ENCODE measurements at places on chromosomes 12 and 14.

DNA sequence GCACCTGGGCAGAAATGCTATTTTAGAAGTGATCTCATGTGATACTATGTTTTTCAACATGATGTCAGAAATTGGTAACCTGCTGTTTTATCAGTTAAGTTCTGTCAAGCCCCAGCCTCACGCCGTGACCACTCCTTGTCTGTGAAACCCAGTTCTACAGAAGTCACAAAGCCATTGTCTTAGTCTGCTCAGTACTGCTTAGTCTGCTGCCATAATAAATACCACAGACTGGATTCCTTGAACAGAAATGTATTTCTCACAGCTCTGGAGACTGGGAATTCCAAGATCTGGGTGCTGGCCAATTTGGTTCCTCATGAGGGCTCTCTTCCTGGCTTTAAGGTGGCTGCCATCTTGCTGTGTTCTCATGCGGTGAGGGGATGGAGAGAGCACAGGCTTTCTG is 176.9 kb downstream of the PRKCH start:
- DNase-seq: peak; percentile 70

DNA sequence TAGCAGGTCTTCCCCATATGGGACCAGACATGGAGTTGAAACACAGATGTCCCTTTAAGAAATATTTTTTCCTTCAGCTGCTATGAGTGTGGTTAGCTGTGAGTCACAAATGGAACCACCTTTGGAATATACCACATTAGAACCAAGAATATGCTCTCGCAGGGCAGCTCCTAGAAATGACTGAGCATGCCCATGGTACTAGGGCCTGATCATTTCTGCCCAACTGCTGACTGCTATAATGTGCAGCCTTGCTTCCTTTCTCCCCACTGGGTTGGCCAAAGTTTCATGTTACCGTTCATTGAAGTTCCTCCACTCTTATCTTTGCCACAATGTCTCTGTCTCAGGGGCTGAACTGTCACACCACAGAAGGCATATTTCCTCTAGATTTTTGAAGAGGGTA is 1074.6 kb downstream of the FLRT2 start:
- peak; percentile 61 for DNase-seq

DNA sequence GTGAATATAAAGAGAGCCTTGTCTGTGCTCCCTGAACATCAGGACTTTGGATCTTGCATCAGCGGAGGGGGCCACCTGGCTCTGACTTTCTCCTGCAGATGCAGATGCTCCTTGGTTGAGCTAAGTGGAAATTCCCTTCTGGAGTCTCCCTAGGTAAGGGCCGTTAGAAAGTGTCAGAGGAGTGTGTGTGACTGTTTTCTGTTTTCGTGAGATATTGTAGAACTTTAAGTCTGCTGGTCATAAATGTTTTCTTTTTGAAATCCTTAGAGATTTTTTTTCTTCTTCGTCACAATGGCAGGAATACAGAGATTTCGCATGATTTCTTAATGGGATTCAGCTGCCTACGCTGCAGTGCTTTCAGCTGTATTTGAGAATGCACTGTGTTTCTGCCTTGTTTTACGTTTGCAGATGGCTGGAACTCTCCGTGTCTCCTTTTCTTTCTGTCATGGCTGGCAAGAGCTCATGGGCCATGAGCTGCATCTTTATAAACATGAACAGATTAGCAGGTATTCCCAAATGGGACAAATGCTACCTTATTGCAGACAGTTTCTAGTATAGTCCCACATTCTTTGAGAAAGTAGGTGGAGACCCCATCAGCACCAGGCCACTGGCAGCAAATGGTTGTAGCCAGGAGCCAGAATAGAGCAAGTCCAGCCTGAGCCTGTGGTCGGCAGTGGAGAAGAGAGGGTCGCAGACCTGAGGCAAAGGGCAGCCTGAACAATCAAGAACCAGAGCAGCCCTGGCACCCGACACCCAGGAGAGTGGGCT is 76.2 kb upstream of the FRMD6 start:
- DNase-seq: peak; percentile 48

- DNase-seq: peak; percentile 95
These were observed 33.9 kb upstream of the CDK17 start for GRCh38 chr12:96434107-96434506.

- no peak for DNase-seq
These were observed 3.5 kb upstream of the HIGD1C start for GRCh38 chr12:50948798-50949197.

GRCh38 chr12:44098786-44099185 is 262.9 kb downstream of the TMEM117 start:
- DNase-seq: no peak

- DNase-seq: no peak
These were observed 39.8 kb downstream of the CATSPERB start for GRCh38 chr14:91692075-91692474.

DNA sequence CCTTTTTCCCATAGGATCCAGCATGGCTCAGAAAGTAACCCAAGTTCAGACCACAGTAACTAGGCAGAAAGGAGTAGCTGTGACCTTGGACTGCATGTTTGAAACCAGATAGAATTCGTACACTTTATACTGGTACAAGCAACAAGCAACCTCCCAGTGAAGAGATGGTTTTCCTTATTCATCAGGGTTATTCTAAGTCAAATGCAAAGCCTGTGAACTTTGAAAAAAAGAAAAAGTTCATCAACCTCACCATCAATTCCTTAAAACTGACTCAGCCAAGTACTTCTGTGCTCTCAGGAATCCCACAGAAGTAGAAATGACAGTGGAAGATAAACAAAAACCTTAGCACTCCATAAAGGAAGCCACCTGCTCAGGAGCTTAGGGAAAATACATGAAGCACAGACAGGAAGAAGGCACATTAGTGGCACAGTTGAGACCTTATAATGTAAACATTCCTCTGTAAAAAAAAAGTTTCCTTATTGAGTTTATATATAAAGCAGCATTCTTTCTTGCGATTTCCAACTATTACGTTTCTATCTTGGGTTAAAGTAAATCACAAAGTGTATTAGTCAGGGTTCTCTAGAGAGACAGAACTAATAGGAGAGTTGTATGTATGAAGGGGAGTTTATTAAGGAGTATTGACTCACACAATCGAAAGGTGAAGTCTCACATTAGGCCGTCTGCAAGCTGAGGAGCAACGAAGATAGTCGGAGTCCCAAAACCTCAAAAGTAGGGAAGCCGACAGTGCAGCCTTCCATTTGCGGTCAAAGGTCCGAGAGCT is 398.4 kb downstream of the DAD1 start:
- peak; percentile 69 for DNase-seq

- DNase-seq: no peak
These were observed 22.3 kb downstream of the GALNT8 start for GRCh38 chr12:4742416-4742970.

GRCh38 chr12:125303337-125303736 is 238.1 kb downstream of the AACS start:
- DNase-seq: no peak

- DNase-seq: no peak
These were observed 8.7 kb upstream of the EML1 start for GRCh38 chr14:99784508-99784907.

GRCh38 chr12:89481213-89481914 is 43.2 kb downstream of the GALNT4 start:
- DNase-seq: no peak

GRCh38 chr14:99360774-99361595 is 89.0 kb upstream of the BCL11B start:
- no peak for DNase-seq

DNA sequence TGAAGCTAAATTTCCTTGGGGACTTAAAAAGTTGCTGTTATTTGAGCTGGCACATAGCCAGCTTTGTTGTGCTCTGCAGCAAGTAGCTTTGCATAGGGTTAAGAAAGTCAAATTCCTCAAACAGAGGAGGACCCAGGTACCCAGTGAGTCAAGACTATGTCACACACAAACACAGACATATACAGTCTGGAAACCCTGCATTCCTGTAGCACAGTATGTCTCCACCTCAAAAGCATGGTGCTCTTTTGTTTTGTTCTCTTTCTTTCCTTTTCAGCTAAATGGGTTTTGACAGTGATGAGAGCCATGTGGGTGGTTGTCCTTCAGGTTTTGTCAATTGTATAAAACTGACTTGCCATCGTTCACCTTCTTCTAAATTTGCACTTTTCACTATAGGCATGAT is 179.6 kb upstream of the DIO2 start:
- DNase-seq: peak; percentile 83
